Cortex of kidney (tissue), 1 donor: ENCODE measurements at places on chromosomes 11 and 22.

GRCh38 chr11:118988280-118988679 lies 9.7 kb upstream of the CENATAC start:
- DNase-seq, result no peak

- DNase-seq, result no peak
Measured at GRCh38 chr22:20054034-20054427, 26.0 kb upstream of the DGCR8 start.

- DNase-seq, result no peak
Measured at GRCh38 chr22:32080904-32081303, 37.8 kb downstream of the SLC5A1 start.

DNA sequence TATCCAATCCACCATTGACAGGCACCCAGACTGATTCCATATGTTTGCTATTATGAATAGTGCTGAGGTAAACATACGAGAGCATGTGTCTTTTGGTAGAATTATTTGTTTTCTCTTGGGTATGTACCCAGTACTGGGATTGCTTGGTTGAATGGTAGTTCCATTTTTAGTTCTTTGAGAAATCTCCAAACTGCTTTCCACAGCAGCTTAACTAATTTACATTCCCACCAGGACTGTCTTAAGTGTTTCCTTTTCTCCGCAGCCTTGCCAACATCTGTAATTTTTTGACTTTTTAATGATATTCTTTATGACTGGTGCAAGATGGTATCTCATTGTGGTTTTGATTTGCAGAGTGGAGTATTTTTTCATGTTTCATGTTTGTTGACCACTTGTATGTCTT lies 8.3 kb downstream of the FDX1 start:
- no peak for DNase-seq

DNA sequence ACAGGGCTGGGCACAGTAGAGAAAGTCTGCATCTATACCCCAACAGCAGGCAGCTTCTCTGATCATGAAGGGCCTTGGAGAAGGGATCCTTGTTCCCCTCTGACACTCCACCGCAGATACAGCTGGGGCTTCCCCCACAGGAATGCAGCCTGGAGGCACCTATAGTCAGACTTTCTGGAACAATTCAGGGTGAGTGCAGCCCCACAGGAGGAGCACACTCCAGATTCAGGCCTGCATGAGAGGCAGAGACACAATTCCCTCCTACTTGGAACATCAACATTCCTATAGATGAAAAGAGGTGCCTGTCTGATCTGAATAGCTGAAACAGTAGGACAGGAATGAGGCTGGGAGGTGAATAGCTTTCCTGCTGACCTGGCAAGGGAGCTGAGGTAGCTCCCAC lies 1298.0 kb upstream of the CNTN5 start:
- no peak for DNase-seq

DNA sequence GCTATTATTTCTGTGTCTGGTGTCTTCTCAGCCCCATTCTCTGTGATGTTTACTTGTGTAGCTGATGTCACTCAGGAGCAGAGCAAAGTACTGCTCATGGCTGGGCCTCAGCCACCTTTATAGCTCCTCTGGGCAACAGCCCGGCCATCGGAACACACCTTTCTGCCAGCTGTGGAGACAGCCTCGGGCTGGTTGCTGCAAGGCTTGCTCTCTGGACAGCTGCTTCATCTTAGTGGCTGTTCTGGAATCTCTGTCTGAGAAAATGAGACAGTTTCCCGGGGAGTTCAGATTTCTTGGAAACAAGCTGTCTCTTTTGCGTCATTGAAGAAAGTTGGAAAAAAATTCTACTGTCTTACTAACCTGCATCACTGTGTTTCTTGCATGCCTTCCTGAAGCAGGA lies 20.0 kb downstream of the THY1 start:
- DNase-seq, result no peak

GRCh38 chr11:105673089-105673488 lies 63.2 kb downstream of the GRIA4 start:
- DNase-seq, result no peak

DNA sequence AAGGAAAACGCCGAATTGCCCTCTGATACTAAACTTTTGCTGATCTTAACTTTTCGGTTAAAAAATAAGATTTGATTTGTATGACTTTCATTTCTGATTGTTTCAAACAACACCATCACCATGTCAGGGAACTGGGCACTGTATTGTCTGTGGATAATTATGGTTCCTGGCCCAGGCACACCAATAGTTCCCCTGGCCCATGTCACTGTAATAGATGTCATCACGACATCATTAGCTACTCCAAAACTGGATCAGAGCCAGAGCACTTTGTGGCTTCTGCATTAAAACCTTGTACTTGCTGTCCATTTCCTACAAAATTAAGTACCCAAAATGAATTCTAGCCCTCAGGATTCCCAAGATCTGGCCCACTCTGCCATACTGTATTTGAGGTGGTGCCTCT lies 119.5 kb upstream of the NARS2 start:
- no peak for DNase-seq

GRCh38 chr11:66069715-66070603 lies at the start of gene PACS1:
Gene PACS1 (plus strand): TSS chr11:66070272. CDS start chr11:66070487, 215 bp downstream.
- DNase-seq, result no peak

- DNase-seq, result no peak
Measured at GRCh38 chr11:125494561-125494960, 1.5 kb downstream of the FEZ1 start.

DNA sequence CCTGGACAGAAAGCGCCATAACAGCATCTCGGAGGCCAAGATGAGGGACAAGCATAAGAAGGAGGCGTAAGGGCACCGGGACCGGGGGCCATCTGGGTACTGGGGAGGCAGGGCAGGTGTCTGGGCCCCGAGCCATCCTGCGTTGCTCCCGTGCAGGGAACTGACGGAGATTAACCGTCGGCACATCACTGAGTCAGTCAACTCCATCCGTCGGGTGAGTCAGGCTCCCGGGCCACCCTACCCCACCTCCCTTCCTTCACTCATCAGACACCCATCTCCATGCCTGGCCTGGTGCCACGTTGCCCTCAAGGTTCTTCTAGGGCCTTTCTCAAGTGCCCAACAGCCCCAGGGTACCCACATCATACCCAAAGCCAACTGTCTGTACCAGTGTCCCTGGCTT lies 15.0 kb downstream of the PLCB3 start:
- no peak for DNase-seq

DNA sequence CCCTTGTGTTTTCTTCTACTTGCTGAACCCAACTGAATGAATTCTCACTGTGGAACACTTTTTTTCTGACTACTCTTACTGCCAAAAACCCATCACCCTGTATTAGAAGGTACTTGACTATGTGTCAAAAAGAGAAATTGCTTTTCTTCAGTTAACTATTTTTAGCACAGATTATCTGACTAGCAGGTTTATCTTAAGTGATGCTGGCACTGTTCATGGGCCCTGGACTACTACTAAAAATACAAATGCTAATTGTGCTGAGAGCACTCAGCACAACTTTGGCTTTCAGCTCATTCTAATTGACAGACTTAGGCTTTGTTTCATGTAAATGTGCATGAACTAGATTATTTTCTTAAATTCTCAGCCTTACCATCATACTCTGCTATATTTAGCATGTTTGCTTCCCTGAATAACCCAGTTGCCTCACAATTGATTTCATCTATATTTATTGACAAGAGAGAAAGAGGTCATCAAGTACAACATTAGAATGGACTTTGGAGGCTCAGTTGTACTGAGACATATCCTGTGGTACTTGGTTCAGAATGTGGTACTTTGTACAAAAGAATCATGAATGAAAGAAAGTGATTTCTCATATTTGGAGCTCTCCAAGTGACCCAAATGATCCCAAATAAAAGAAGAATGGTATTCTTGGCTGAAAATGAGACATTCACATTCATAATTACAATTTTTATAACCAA lies 478.3 kb downstream of the KCNA4 start:
- no peak for DNase-seq

DNA sequence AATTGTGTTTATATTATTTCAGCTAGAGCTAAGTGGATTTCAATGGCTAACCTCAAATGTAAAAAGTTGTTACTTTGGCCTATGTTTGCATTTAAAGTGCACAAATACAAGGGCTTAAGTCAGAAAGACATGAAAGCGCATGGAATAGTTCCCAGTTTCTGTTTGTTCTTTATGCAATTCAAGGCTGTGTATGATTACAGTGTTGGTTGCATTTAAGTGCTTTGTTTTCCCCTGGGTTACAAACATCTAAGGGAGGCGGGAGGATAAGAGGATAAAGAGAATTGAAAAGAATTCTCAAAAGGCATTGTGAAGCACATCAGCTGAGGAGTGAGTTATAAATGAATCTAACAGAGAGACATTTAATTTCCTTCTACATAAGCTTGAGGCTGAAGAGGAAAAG lies 453.4 kb downstream of the NTM start:
- DNase-seq, result no peak

GRCh38 chr22:46752988-46753310 lies 9.5 kb upstream of the TBC1D22A start:
- DNase-seq, result no peak

GRCh38 chr11:9660886-9661285 lies 3.0 kb upstream of the SWAP70 start:
- DNase-seq, result no peak

DNA sequence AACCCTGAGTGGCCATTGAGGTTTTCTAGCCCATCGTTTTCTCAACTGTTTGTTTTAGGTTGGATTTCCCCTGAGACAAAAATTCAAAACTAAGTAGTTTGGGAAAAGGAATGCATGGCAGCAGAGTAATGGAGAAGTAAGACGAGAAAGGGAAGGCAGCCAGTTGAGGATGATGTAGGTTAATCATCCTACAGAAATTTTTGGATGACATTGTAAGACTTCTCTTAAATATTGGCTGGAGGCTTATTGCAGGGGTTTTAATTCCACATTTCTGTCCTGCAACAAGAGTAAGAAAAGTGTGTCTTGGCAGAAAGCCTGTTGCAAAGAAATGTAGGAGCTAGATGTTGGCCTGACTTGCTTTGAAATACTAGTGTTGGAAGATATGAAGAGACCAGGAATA lies 308.8 kb downstream of the LUZP2 start:
- no peak for DNase-seq

DNA sequence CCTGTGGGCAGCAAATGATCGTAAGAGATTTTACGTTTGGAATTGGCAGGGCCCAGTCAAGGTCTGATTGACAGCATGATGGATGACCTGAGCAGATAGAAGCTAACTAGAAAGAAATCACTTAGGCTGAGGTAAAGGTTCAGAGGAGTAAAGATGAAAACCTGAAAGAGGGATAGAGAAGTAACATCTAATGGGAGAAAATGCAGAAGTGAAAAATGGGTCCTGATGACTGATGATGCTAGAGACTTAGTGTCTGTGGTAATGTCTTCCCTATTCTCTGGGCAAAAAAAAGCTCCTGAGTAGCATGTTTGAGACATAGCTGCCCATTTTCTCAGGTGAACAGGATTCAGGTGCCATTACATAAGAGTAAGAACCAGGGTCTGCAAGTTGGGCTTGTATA lies 628.8 kb upstream of the ANO5 start:
- no peak for DNase-seq

DNA sequence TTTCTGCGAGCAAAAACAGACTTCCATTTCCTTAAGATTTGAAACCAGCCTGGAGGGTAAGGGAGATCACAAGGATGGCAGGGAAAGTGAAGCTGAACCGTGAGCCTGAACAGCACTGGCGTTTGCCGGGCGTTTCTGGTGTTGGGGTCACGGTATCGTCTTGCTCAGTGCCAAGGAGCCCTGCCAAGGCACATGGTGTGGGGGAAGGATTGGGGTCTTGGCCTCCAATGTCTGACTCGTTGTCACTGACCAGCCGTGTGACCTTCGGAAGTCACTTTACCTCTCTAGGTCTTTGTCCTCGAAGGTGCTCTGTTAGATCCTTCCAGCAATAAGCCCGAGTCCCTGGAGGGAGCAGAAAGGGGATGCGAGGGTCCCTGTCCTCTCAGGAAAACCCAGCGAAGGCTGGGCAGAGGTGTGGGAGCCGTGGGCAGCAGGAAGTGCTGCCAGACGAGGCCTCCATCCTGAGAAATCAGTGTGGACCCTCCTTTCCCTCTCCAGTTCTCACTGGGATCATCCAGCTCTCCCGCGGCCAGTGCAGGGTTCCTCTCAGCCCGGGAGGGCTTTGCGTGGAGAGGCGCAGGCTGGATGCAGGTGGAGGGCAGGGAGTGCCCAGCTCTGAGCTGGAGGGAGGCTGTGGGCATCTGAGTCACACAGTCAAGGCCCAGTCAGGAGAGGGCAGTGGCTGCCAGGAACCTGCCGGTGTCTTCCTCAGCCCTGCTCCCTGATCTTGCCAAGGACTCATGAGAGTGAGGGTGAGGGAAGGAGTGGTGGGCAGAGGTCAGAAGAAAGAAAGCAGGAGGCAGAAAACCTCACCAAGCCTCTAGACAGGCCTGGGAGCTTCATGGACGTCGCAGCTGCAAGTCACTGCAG lies 18.9 kb downstream of the TOM1 start:
- DNase-seq, result no peak

- DNase-seq, result no peak
Measured at GRCh38 chr11:106467501-106467900, 390.0 kb downstream of the AASDHPPT start.

GRCh38 chr11:87114093-87114492 lies 76.4 kb downstream of the TMEM135 start:
- DNase-seq, result no peak

GRCh38 chr11:17544181-17544622 lies at the start of gene USH1C:
Gene USH1C (minus strand): TSS chr11:17544416. CDS start chr11:17544307, 109 bp downstream.
- no peak for DNase-seq

- no peak for DNase-seq
Measured at GRCh38 chr11:78405805-78406204, 11.8 kb downstream of the GAB2 start.

DNA sequence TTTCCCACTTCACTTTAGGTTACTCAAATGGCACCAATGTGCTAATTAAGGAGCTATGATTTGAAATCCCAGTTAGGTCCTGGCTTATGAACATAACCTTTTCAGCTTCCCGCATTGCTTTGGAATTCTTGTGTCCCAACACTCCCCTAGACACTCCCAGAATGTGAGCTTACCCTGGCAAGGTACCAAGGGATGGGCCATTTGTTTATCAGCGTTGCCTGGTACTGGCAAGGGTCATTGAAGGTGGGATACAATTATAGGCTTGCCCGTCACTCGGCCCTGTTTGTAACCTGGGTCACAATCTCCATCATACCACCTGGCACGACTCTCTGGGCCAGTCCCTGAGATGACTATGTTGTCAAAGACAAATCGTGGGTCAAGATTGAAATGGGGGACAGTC lies 5.4 kb downstream of the CSRP3 start:
- no peak for DNase-seq

DNA sequence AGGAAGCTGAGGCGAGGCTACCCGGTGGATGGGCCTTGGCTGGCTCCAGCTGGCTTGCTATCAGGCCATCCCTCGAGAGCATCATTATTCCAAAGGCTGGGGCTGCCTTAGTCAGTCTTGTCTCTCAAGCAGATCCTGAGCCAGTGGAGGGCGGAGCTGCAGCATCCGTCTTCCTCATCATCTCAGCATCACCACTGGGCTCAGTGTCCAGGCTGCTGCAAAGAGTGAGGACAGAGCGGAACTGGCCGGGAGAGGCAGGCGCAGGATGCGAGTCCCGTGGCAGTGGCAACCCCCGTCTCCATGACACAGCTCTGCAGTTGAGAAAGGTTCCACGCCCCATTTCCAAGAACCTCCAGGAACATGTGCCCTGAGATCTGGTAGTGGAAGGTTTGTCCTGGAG lies 4.4 kb downstream of the TP53I11 start:
- no peak for DNase-seq

GRCh38 chr22:23835484-23836144 lies 3.2 kb downstream of the DERL3 start:
- no peak for DNase-seq
